RWPE2 (cell line): ENCODE measurements at places on chromosomes 6 and 20.

GRCh38 chr20:23151008-23151703 lies 65.0 kb upstream of the CD93 start:
- DNase-seq = no peak

- DNase-seq = no peak
These were observed 80.2 kb downstream of the MLIP start for GRCh38 chr6:54191461-54191860.

GRCh38 chr20:35191419-35192117 lies 19.7 kb downstream of the PROCR start:
- DNase-seq = no peak

GRCh38 chr6:146594495-146594894 lies 4.3 kb upstream of the ADGB start:
- DNase-seq = no peak

DNA sequence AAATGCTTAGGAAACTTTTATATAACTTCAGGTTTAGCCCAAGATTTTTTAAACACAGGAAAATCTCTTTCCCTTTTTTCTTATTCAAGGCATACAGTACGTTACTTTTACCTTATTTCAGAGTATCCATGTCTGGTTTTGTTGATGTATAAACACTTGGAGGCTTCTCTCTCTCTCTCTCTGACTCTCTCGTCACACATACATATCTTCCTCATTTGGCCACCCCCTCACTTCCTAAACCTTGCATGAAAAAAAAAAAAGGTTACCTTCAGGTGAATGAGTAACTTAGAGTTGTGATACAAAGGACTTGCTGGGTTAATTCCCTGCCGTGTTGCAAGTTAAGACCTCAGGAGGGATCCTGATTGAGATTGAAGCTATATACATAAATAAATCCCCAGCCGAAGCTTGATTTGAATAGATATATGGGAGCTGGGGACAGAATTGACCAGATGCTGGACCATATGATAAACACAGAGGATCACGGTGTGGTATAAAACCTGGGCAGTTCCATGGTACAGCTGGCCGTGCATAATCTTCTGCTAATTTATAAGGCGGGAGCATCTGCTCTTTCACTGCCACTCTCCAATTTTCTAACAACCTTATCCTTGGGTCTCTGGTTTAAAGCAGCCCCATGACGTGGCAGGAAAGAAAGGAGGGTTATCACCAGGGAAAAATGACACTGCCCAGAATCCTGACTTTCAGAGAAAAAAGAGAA lies 55.1 kb upstream of the IL20RA start:
- no peak for DNase-seq

GRCh38 chr20:10741060-10741459 lies 67.3 kb upstream of the JAG1 start:
- DNase-seq = no peak

DNA sequence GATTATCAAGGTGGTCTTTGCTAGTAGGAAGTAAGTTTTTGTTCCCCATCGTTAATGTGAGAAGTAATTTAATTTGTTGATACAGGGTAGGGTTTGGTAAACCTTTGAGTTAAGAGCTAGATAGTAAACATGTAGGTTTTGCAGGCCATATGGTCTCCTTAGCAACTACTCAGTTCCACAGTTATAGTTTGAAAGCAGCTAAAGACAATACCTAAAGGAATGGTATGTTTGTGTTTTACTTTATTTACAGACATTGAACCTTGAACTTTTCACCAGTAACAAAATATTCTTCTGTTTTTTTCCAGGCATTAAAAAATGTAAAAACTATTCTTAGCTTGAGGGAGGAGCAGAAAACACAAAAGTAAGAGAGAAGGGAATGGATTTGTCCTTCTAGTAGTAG lies 1.7 kb downstream of the CAP2 start:
- DNase-seq = no peak

GRCh38 chr6:37840940-37841300 lies 21.4 kb downstream of the ZFAND3 start:
- DNase-seq = no peak
